ENCODE measurements at places on chromosomes 4 and X. TPM values are rescaled to one million over a fixed set of nuclear protein-coding genes. Genes with fewer than 3 reads are reported as not detected.

The LRP2BP gene
- total RNA-seq, result 3.2 TPM

The RHOXF2B gene
- not detected for total RNA-seq

The CT83 gene
- total RNA-seq, result not detected

The RTL3 gene
- 0.12 TPM for total RNA-seq

The UGT2A3 gene
- 33.0 TPM for total RNA-seq

The CDS1 gene
- total RNA-seq, result 15.6 TPM
